ENCODE measurements at places on chromosomes 12 and 14.

DNA sequence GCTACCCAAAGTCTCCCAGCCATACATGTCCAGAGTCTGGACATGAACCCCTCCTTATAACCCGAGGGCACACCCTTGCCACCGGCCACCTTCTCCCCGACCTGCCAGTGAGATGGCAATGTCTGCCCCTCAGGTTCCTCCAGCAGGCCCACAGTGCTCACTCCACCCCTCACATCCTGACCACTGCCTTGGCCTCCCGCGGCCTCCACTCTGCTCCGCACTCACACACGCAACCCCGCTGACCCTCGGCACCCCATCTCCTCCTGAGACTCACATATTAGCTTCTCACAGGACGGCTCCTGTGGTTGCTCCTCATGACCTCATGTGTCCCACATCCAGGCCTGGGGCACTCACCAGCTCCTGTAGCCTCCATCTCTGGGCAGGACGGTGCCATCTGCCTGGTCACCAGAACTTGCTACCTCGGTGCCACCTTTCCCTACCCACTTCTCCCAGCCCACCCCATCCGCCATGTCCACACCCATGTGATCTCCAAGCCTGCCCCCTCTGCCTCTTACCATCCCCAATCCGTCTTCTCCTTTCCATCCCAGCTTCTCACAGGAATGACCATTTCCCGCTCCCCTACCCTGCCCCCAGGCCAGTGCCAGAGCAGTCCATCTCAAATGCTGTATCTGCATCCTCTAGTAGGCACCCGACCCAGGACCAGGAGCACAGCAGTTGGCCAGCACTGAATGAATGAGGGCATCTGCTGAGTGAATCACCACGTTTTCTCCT is 198.6 kb upstream of the DIO3 start:
- no peak for DNase-seq

DNA sequence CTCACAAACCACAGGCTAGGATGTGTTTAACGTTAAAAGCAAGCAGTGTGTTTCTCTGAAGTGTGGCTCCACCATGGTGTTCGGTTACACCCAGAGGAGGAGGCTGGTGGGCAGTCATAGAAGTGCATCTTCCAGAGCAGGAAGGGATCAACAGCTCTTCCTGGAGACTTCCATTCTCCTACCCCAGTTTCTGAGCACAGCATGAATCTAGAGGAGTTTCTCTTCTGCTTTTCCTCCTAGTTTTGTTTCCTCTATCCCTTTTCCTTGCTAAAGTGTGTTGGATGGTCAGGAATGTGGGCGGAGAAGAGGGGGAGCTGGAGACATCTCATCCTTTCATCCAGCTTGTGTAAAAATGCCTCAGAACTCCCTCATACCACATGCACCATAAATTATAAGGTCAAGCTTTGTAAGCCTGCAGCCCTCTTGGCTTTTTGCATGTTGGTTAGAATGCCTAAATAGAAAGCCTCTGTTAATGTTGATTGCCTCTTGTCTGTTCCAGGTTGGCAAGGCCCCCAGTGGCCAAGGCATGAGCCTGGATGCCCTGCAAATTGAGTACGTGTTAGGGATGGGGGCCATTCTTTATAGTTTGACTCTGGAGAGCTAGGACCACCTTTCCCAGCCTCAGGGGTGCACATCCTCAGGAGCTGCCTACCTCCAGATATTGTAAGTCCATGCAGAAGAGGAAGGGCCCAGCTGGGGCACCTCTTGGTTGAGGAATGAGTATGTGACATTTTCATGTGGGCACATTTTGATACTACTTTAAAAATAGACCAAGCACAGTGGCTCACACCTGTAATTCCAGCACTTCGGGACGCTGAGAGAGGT is 4.0 kb upstream of the CKAP4 start:
- DNase-seq: no peak

DNA sequence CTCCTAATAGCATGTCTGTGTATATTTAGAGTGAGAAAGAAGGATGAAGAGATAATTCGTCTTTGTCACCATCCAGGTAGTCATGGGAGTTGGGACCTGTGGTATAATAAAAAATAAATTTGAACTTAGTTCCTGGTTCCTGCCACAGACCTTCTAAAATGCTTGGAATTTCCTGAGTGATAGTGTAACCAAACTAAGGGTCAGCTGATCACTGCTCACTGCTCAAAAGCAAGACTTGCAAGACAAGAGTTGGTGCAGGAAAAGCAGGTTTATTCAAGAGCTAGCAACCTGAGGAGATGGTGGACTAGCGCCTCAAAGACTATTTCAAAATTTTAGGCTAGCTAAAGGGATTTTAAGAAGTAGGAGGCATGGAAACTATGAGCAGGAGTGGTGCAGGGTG is 19.1 kb downstream of the ANG start:
- no peak for DNase-seq

DNA sequence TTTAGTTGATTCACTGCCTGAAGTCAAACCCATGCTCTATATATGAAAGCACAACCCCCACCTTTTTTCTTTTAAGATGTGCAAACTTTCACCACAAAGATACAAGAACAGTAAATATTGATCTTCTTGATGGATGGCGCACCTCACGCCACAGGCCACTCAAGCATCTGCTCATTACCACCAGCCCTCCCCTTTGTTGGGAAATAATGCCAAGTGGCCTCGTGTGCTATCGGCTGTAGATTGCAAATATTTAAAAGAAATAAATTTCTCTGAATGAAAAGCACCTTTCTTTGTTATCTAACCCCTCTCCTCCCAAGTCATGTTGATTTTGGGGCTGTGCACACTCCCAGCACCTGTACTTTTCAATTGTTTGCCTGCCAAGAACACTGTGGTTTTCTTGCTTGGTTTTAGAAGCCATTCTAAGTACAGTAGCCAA is 122.7 kb downstream of the C12orf42 start:
- DNase-seq: no peak

- no peak for DNase-seq
Observed at GRCh38 chr14:47040550-47040949, 389.0 kb upstream of the RPL10L start.

GRCh38 chr12:46470036-46470627 is 97.6 kb upstream of the SLC38A2 start:
- no peak for DNase-seq

DNA sequence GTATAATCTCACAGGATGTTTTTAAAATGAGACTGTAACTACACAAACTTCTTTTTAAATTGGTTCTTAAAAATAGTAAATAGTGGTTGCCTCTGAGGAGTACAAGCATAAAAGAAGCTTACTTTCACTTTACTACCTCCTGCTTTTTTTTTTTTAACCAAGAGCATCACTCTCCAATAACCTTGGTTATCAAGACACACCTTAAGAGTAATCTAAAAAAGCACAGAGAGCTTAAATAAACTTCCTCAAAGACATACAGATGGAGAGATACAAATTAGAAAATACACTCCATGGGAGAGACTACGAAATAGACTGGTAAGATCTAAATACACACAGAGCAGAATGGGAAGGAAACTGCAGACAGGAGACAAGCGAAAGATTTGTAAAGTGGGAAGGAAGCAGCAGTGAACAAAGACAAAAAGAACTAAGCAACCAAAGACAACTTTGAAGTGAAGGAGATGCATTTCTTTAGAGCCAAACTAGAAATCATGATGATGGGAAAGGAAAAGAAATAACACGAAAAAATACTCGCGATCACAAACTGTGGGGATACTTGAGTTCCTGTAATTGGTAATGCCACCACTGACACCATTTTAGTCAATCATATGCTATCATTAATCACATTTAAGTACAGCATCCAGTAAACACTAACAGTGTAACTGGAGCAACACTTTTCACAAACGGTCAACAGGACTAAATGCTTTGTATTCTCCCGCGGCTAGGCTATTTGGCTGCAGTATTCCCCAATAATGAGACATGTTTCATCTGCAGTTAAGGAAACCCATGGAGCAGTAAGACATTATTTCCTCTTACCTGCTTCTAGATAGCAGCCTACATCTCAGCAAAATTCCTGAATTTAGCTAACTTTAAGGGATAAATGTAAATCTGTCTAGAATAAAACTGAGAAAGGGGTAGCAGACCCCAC is 8.2 kb downstream of the SINHCAF start:
- no peak for DNase-seq

- no peak for DNase-seq
Observed at GRCh38 chr14:103549361-103550311, 12.8 kb downstream of the BAG5 start.

- peak; percentile 57 for DNase-seq
Observed at GRCh38 chr14:71320734-71321573, 413.7 kb downstream of the PCNX1 start.

GRCh38 chr12:47965581-47965980 is 2.2 kb downstream of the TMEM106C start:
- DNase-seq: no peak

DNA sequence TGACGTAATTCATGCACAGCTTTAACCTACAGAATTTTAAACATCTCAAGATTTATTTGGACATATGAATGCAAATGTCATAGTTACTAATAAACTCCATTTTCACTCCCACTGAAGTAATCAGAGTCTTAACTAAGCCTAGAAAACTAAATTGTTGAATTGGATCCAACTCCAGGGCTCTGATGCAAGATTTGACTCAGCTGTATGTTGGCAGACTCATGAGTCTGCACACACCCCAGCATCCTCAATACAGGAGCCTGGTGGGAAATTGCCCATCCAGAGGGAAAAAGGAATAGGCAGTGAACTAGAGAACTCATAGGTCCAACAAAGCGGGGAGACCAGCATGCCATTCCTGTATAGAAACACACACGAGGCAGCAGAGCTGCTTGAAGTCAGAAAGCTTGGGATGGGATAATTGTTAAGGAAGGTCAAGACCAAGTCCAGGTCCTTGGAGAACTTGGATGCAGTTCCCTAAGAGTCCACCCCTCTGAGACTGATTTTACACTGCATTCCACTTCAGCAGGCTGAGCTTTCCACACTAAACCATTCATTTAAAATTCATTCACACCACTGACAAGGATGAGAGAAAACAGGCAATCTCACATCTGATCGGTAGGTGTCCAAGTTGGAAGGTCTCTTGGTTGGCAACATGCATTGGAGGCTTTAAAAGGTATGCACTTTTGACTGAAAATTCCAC is 14.4 kb downstream of the TMTC1 start:
- DNase-seq: no peak

DNA sequence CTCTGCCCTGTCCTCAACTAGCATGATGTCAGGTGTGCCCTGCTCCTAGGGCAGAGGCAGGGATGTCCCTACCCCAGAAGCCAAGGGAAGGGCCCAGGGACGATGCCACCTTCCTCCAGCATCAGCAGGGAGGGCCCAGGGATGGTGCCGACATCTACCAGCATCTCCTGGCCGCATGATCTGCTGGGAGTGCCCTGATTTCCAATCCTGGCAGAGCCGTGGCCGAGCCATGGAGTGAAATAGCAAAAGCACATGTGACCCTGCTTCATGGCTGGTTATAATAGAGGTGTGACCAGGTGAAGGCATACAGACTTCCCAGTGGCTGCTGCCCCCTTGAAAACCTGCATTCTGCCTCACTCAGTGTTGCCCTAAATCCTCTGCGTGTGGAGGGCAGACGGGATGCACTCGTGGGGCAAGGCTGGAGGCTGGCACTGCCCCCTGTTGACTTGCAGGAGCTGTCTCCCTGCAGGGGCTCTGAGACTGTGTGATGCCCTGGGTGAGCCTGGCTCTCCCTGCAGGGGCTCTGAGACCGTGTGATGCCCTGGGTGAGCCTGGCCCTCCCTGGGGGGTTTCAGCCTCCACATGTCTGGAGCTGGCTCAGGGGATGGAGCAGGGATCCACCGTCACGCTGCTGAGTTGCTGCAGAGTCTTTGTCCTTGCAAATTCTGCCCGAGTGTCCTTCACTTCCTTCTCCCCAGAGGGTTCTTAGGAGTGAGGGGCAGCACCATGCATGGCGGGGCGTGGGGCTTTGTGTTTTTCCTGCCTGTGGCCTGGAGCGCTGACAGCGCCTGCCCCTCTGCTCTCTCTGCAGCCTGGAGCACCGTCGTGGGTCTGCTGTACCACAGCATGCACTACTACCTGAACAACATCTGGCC is 51.7 kb downstream of the ADGRD1 start:
- no peak for DNase-seq

GRCh38 chr14:53265025-53265424 is 111.9 kb upstream of the DDHD1 start:
- DNase-seq: no peak

DNA sequence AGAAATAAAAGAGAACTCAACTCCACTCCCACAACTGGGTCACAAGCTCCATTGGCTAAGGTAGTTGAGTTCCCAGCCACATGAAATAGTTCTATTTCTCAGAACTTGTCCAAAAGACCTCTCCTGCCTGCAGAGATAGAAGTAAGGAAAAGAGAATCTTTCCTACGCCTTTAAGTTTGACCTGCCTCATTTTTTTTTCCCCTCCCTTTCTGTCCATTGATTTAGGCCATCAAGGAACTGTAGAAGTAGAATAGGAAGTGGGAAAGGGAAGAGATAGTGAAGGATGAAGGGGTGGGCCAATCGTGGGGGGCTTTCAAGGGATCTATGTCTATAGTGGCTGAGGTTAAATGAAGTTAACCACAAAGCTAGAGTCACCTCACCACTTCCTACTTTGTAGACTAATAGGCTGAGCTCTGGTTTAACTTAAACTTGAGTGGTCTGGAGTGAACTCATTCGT is 13.9 kb upstream of the NUDT4 start:
- no peak for DNase-seq

GRCh38 chr14:77185093-77185465 is 3.5 kb downstream of the TMEM63C start:
- DNase-seq: no peak

DNA sequence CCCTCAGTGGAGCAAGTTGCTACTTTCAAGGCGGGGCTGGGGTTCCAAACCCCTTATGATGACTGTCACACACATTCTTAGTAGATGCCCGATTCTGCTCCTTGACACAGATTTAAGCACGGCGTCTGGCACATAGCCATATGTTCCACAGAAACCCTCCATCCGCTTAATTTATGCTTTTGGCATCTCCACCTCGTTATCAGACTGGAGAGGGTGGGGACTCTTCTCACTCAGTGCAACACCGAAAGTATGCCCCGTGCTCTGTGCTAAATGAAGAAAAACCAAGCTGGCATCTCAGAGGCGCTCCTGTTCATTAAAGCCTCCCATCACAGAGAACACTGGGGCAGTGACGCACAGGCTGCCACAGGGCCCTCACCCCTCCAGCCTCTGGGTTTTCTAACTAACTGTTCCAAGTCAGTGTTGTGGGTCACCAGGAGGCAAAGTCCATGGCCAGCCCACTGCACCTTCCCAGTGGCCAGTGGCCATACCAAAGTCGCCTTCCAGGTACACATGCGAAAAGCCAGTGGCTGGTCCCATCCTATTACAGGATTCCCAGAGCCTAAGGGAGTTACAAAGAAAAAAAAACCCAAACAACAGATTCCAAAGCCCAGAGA is 27.3 kb downstream of the CCDC88C start:
- DNase-seq: no peak

GRCh38 chr14:67191768-67192290 is 2.6 kb downstream of the GARIN2 start:
- DNase-seq: no peak
